ENCODE measurements at places on chromosomes 12 and 14.

DNA sequence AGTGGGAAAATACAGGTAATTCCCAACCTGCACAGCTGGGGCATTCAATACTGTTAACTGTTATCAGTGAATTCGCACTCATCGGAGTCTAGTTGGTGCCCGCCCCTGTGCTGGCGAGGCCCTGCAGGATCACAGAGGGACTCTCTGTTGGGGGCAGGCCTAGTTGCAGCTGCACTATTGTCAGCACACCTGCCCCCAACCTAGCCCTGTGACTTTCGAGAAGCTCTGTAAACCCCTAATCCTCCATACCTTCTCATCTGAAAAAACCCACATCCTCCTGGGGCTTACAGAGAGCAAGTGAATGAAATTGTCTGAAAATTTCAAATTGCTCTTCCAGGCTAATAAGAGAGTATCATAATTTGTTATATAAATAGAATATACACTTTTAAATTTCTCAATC is 132.2 kb upstream of the NUDT4 start:
- DNase-seq: no peak

- no peak for DNase-seq
Observed at GRCh38 chr12:119182701-119183493, 4.2 kb downstream of the HSPB8 start.

DNA sequence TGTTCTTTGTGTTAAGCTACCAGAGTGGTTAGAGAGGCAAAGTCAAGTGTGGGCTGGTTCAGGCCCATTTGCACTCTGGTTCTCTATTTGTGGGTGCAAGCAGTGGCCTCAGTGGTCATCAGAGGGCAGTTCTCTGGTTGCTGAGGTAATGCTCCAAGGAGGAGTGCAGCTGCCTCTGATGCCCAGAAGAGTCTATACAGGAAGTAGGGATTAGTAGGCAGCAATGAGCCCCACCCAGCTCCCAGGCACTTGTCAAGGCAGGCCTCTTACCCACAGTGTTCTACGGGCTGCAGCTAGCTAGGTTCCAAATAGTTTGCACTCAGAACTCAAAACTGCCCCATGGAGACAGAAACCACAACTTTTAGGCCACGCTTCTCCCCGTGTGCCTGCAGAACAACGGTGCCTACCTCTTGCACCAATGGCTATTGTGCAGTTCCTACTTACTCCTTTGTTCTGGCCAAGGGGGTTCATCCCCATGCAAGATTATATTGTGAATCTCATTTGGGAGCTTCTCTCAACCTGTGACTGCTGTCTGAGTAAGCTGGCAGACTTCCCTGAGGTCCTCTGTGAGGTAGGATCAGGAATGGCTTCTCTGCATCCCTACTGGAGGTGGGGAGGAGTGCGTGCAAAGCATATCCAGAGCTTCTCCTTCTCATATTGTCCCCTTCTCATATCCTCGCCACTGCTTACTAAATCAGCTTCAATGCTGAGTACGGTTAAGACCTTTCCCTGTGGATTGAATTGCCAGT is 410.3 kb upstream of the LMO3 start:
- DNase-seq: no peak

GRCh38 chr12:119325813-119326212 is 8.7 kb upstream of the CCDC60 start:
- DNase-seq: no peak

DNA sequence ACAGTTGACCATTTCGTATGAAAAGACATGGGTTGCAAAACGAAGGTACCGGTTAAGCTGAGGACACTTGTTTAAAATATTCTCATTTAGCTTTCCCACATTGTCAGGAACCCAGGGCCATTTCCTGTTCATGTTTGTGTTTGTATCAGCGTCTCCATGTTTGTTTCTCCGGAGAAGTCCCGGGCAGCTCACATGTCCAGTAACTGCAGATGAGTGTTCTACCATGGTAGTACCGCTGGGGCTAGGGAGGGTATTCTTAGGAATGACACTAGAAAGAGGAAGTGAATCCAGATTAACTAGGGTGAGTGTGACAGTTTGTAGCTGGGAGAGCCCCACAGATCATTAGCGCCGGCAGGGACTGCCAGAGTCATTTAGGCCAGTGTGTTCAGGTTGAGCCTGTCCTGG is 50.0 kb upstream of the EVL start:
- DNase-seq: no peak

GRCh38 chr12:3417937-3418462 is 73.0 kb upstream of the PRMT8 start:
- no peak for DNase-seq

GRCh38 chr14:24289649-24290280 is 9.8 kb downstream of the DHRS1 start:
- DNase-seq: no peak

- DNase-seq: no peak
Observed at GRCh38 chr14:20499108-20499507, 6.2 kb upstream of the RNASE10 start.

- peak; percentile 40 for DNase-seq
Observed at GRCh38 chr14:96710060-96710666, 87.0 kb upstream of the VRK1 start.

DNA sequence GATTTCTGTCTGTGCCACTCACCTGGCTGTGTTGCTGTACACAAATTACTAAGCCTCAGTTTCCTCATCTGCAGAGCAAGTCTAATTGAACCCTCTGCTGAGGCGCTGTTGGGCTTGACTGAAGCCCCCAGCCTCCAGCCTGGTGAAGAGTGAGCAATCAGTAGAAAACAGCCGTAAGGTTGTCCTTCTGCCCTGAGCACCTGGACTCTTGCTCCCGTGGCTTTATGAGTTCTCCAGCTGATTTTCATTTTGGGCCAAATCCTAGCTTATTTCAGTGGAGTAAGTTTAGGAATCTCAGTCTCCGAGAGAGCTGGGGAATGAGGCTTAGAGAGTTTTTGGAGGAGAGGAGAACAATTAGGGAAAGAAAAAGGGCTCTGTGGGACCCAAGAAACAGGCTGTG is 133.9 kb upstream of the EVL start:
- no peak for DNase-seq

DNA sequence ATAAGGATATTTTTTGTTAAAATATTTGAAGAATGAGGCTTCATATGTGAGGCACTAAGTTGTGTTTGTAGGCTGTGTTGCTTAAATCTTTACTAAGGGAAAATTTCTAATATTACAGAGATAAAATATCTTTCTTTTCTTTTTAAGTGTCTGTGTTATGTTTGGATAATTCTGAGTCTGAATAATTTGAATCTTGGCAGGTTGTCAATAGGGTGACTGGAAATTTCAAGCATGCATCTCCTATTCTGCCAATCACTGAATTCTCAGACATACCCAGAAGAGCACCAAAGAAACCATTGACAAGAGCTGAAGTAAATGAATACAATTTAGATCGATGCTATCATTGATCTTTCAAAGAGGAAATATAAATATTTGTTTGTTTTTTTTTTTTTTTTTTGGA is 29.4 kb downstream of the TMPO start:
- no peak for DNase-seq

- peak; percentile 81 for DNase-seq
Observed at GRCh38 chr14:73472185-73473114, 14.1 kb upstream of the NUMB start.

GRCh38 chr14:38389681-38390080 is 133.8 kb upstream of the CLEC14A start:
- DNase-seq: no peak

- peak; percentile 60 for DNase-seq
Observed at GRCh38 chr12:118979763-118980406, 1.5 kb upstream of the SRRM4 start.

DNA sequence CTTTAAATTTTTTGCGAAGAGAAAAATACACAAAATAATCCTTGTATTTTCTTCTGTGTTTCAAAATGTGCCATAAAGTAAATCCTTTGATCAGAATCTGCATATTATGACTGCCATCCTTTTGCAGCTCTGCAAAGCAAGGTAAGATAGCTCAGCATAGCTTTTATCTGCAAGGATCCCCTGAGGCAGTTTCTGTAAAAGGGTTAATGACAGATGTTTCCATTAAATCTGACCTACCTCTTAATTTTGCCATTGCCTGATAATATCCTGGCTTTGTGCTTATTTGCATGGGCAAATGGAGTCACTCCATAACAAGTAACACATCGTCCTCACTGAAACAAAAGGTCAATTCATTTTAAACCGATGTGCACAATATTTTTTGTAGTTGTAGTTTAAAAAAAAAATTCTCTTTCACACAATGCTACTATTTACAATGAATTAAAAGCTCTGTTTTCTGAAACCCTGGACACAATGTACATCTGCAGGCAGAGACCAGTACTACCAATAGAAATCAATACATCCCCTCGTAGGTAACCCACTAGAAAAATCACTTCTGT is 108.5 kb upstream of the SOX5 start:
- peak; percentile 73 for DNase-seq

- no peak for DNase-seq
Observed at GRCh38 chr14:98022541-98023520, 1225.6 kb downstream of the VRK1 start.

- DNase-seq: no peak
Observed at GRCh38 chr14:61051051-61051450, 70.0 kb downstream of the SLC38A6 start.

- DNase-seq: no peak
Observed at GRCh38 chr14:104891121-104891551, 26.1 kb downstream of the CEP170B start.

DNA sequence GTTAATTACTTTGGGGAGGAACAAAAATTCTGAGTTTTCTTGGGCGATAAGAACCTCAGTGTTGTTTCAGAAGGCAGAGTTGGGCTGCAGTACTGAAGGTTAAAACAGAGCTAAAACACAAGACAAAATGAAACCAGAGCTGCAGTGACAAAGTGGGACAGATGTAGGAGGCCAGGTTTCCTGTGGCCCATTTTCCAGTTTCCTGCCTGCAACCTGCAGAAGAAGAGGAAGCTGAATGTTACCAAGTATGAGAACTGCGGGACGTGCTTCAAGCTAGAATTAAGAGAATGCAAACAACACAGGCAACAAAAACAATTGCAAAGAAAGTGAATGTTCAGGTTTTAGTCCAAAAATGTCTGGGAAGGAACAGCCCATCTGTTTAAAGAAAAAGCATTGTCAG is 17.8 kb downstream of the ELK3 start:
- no peak for DNase-seq

GRCh38 chr12:27875677-27876076 is 95.6 kb upstream of the MANSC4 start:
- no peak for DNase-seq

- DNase-seq: no peak
Observed at GRCh38 chr12:19200261-19200660, 70.7 kb downstream of the PLEKHA5 start.

DNA sequence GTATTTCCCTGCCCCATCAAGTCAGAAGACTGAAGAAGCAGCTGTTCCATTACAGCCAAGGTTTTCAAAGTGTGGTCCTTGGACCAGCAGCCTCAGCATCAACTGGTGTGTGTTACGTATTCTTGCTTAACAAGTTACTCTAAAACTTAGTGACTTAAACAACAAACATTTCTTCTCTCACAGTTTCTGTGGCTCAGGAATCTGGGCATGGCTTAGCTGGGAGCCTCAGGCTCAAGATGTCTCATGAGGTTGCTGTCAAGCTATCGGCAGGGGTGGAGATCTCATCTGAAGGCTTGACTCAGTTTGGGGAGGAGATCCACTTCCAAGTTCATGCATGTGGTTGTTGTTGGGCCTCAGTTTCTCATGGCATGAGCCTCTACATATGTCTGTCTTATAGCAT is 174.5 kb downstream of the KTN1 start:
- DNase-seq: no peak

DNA sequence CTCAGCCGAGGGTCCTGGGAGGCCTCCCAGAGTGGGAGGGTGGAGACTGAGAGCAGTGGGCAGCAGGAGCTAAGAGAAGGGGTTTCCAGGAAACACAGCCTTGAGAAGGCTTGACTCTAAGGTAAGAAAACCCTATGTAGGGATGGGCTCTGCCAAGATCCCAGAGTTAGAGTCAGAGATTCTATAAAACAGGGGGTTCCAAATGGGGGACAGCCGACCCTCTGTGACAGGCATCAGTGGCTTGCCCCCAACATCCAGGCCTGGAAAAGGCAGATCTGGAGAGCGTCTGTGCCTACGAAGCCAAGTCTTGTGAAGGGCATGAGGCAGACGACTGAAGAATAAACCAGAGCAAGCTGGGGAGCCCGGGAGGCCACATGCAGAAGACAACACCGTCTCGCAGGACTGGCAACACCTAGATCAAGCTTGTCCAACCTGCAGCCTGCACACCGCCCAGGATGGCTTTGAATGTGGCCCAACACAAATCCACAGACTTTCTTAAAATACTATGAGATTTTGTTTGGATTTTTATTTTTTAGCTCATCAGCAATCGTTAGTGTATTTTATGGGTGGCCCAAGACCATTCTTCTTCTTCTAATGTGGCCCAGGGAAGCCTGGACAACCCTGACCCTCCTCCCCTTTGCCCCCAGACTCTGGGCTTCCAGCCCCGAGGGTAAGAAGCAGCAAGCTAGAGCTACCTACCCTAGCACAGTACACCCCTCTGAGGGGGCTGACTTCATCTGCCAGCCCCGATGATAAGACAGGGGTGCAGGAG is 42.1 kb downstream of the PRMT8 start:
- no peak for DNase-seq

- no peak for DNase-seq
Observed at GRCh38 chr14:99754141-99755067, 38.8 kb upstream of the EML1 start.

Data from NCI-H1417 (cell line).